ENCODE measurements at places on chromosomes 16 and 17.

GRCh38 chr16:88442383-88442726, 10.7 kb upstream of the ZFPM1 start:
- DNase-seq: no peak

DNA sequence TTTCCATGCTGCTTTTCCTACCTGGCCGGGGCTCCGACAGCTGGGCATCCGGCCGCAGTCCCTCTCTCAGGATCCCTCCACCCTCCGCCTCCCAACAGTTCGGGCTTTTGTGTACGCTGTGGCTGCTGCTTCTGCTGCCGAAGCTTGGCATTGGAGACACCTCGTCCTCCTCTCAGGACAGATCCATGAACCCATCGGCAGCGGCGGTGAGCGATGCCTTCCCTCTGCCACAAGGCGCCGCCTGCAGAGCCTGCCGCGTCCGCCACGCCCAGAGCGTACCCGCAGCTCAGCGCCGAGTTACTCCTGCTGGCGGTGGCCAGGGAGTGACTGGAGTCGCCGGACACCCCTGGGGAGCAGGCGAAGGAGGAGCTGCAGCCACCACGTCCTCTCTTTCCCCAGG, 2032.8 kb downstream of the TP53TG3F start:
- no peak for DNase-seq

- no peak for DNase-seq
Observed at GRCh38 chr17:45755050-45755449, 29.1 kb upstream of the CRHR1 start.

DNA sequence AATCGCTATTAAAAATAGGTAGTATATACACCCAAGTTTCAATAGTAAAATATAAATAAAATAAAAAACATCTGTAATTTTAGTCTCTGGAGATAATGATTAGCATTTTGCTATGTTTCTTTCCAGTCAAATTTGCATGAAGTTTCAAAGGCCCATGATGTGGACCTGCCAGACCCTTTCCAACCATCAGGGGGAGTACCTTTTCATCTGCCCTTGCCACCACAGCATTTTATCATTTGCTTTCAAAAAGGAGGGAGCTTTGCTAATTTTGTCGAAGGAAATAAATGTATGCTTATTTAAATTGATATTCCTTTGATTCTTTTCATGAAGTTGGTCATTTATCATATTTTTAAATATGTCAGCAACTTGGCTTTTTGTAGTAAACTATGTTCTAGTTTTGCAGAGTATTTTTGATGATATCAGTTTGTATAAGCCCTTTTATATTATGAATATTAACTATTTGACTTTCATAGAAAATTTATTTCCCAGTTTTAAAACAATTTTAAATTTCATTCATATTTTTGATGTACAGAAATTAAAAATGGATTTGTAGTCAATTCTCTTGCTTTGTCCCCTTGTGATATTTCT, 115.2 kb upstream of the NETO2 start:
- DNase-seq: peak; percentile 54

DNA sequence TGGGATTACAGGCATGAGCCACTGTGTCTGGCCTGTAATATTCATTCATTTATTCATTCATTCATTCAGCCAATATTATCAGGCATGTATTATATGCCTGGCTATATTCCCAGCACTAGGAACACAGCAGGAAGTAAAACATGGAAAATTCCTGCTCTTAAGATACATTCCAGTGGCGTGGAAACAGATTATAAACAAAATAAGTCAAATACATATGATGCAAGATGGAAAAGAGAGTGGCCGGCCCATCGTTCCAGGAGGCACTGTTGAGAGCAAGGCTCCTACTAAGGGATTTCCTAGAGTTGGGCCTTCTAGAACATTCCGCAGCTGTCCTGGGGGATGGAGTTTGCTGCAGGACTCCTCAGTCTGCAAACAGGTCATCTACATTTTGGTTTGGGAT, 17.7 kb downstream of the ADCY9 start:
- DNase-seq: no peak

GRCh38 chr16:1150511-1150982, 2.4 kb upstream of the CACNA1H start:
- DNase-seq: peak; percentile 55

- no peak for DNase-seq
Observed at GRCh38 chr17:36721560-36722120, 120.3 kb downstream of the MRM1 start.

DNA sequence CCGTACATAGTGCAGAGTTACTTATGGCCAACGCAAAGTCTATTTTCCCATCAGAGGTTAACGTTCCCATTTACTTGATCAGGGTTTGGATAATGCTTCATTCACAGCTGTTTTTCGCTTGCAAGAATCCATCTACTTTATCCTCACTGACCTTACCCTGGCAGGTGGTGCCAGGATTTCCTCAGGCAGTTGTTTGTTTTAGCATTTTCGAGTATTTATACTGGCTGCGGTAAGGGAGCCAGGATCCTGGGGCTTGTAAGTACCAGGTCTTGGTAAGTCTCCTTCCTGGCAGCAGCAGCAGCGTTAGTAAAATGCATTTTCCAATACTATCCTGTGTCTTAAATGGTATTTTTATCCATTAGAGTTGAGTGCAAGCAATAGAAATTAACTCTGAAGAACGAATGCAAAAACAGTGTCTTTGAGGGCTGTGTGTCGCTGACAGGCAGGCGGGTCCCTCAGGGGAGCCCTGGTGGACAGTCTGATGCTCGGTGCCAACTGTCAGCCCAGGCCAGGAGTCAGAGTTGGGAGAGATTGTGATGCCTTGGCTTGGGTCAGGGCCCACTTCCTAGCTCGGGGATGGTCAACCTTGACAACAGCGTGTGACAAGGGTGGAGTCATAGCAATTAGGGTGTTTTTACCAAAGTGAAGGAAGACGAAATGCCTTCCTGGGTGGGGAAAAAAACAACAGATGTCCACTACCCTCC, 92.4 kb upstream of the HSBP1 start:
- DNase-seq: no peak

- no peak for DNase-seq
Observed at GRCh38 chr17:50531428-50532025, 1.0 kb upstream of the EPN3 start.

- DNase-seq: peak; percentile 38
Observed at GRCh38 chr16:23837553-23838308, 1.9 kb downstream of the PRKCB start.

- DNase-seq: no peak
Observed at GRCh38 chr17:73142872-73143381, 21.9 kb upstream of the SSTR2 start.

DNA sequence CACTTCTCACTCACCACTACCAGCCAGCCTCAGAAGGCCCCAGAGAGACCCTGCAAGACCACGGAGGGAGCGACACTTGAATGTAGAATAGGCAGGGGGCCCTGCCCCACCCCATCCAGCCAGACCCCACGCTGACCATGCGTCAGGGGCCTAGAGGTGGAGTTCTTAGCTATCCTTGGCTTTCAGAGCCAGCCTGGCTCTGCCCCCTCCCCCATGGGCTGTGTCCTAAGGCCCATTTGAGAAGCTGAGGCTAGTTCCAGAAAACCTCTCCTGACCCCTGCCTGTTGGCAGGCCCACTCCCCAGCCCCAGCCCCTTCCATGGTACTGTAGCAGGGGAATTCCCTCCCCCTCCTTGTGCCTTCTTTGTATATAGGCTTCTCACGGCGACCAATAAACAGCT, 5.1 kb upstream of the PDK2 start:
- no peak for DNase-seq

DNA sequence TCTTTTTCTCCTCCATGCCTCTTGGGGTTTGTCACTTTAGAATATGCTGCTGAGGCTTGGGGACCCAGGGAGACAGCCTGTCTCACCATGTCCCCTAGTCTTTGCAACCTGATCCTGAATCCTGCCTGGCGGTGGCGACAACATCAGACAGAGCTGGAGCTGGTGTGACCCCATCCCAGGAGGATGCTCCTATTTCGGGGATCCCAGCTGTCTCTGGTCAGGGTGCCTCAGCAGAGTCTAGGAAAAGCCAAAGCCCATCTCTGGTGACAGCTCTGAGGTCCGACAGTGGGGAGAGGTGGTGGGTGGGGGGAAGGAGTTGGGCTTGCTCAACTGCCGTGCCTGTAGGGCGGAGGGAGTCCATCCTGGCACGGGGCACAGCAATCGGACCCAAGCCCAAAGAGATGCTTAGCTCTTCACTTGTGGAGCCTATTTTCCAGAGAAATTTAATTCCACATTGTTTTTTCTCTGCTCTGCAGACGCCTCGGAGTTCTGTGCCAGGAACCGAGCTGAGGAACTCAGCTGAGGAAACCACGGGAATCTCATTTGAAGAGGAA, 10.3 kb upstream of the TNS4 start:
- no peak for DNase-seq

GRCh38 chr17:73770849-73771229, 126.6 kb upstream of the SDK2 start:
- DNase-seq: no peak

DNA sequence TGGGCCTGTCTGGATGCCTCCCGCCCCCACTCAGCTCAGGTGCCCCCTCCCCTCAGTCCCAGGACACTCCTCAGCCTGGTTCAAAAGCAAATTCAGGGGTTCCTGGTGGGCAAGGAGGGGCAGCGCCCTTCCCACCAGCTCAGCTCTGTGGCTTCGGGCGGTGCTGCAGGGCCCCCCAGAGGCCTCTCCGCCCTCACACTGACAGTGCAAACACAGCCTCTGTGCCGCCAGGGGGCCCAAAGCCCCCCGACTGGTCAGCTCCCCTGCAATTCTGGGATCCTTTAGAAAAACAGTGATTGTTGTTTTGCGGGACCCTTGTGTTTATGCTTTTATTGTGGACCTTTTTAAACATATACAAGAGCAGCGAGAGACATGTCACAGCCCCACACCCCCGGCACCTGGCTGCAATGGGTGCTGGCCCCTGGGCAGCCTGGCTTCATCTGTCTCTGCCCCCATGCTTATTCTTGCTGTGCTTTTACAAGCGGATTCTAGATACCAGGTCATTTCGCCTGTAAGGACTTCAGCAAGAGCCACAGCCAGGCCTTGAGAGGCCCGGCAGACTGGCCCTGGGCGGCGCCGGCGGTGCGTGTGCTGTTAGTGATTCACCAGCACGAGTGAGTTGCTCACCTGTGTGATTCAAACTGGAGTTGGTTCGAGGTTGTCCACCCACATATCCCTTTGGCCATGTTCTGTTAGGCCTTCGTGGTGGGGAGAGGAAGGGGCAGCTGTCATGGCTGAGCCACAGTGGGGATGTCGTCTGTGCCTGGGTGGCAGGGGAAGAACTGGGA, 21.2 kb downstream of the ZNF469 start:
- DNase-seq: no peak

DNA sequence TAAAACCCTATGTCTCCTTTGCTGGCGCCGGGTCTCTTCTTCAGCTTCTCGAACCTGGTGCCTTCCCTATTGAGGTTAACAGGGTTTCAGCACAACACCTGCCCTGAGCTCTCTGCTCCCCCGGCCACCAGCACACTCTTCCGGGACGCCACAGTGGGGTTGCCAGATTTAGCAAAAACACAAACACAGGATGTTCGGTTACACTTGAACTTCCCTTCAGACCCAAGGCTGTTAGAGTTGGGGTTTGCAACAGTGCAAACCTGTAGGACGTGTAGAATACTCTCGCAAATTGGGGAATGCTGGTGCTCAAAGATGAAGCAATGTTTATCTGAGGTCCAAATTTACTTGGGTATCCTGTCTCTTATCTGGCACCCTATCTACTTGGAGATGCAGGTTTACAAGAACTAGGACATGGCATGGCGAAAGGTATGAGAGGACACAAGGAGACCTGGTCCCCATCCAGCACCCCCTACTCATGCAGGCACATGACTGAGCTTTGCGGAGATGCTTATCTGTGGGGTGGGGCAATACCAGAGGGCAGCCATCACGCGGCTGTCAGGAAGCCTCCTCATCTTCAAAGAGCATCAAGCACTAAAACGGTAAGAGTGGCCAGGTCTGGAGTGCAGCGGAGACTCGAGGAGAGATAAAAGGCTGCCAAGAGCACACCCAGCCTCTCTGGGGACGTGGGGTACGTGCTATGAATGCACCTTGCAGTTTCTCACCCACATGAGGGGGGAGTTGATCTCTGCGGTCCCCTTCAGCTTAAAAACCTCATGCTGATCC, 52.8 kb downstream of the SDK2 start:
- peak; percentile 69 for DNase-seq

GRCh38 chr16:48350736-48351135, 34.5 kb downstream of the SIAH1 start:
- DNase-seq: no peak

DNA sequence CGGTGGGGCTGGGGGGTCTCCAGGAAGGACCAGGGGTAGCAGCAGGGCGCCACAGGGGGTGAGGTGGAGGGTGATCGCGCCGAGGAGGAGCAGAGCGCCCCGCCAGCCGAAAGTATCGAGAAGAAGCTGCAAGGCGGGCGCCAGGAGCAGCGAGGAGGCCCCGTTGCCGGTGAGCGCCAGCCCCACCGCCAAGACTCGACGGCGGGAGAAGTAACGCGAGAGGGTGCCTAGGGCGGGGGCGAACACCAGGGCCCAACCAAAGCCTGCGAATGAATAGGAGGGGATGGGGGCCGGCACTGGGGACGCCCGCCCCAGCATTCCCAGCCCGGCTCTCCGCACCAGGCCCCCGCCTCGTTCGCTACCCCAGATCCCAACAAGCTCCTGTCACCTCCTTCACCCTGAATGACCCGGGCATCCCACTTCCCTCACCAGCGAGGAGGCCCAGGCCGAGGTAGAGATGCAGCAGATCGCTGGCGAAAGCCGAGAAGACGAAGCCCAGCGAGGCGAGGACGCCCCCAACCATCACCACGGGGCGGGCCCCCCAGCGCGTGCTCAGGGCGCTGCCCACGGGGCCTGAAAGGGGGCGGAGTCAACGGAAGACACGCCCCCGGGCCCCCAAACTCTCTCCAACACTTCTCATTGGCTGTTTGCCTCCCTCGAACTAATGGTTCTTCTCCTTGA, 1.3 kb downstream of the SLC16A11 start:
- DNase-seq: peak; percentile 59

DNA sequence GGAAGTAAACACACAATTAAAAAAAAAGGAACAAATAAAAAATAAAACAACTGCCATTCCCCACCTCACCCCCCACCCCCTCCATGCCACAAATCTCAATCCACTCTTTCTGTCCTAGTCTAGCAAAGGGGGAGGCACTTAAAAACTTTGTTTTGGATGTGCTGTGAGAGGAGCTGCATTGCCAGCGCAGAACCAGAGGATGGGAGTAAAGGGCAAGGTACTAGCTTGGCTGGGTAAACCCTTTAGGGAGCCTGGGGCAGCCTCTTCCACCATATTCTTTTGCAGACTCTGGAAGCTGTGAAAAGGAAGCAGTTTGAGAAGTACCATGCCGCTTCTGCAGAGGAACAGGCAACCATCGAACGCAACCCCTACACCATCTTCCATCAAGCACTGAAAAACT, 1.4 kb downstream of the MRPS7 start:
- DNase-seq: no peak

- no peak for DNase-seq
Observed at GRCh38 chr16:51707666-51708065, 556.6 kb upstream of the SALL1 start.

- DNase-seq: peak; percentile 41
Observed at GRCh38 chr17:48048384-48049126, 396 bp downstream of the NFE2L1 start.

- no peak for DNase-seq
Observed at GRCh38 chr17:40311575-40311974, 2.6 kb downstream of the RARA start.

DNA sequence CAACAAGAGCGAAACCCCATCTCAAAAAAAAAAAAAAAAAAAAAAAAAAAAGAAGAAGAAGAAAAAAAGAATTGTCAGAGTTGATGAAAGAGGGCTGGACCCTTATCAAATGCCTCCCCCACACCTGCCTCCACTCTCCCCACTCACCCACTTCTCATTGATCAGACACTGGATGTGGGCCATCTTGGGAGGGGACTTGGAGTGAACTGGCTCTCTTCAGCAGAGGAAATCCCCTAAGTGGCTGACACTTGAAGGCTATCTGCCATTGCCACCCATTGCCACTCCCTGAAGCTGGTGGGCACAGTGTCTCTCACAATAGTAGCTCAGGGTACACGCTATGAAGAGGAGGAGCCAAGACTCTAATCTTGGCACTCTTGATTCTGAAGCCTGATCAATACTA, 1.6 kb downstream of the ITGA2B start:
- DNase-seq: no peak

Data from germinal center (tissue), 1 donor.